Osteocyte (in vitro differentiated cells): ENCODE measurements at places on chromosomes 5 and 9. TPM values are rescaled to one million over a fixed set of nuclear protein-coding genes. Genes with fewer than 3 reads are reported as not detected.

The JAKMIP2 gene
- 1.8 and 2.0 TPM in 2 replicates for total RNA-seq

The FOXI1 gene
- not detected in 2 replicates for total RNA-seq

The TUSC1 gene
- not detected in 2 replicates for total RNA-seq

The PLPPR1 gene
- not detected in 2 replicates for total RNA-seq

The C9 gene
- total RNA-seq, result not detected in 2 replicates

DNA sequence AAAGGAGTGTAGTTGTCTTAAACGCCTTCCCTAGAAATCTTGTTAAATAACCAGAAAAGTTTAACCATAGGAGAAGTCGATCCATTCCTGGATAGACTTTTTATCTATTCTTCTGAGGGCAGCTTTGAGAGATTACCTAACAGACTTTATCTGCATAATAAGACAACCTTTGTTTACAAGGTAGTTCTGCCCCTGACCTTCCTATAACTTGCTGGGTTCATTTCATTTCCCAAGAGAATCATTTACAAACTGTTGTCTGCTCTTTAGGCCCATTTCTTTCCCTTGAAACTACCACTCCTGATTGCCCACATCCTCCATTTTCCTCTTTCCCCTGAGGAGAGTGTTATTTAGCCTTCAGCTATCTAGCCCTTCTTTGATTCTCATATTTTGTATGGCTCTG lies 65.9 kb upstream of the VPS13A start:
- no peak for DNase-seq

- DNase-seq, result no peak
Measured at GRCh38 chr9:72924154-72924790, 28.6 kb downstream of the ALDH1A1 start.

- no peak for DNase-seq
Measured at GRCh38 chr5:174614500-174615135, 109.8 kb upstream of the MSX2 start.

DNA sequence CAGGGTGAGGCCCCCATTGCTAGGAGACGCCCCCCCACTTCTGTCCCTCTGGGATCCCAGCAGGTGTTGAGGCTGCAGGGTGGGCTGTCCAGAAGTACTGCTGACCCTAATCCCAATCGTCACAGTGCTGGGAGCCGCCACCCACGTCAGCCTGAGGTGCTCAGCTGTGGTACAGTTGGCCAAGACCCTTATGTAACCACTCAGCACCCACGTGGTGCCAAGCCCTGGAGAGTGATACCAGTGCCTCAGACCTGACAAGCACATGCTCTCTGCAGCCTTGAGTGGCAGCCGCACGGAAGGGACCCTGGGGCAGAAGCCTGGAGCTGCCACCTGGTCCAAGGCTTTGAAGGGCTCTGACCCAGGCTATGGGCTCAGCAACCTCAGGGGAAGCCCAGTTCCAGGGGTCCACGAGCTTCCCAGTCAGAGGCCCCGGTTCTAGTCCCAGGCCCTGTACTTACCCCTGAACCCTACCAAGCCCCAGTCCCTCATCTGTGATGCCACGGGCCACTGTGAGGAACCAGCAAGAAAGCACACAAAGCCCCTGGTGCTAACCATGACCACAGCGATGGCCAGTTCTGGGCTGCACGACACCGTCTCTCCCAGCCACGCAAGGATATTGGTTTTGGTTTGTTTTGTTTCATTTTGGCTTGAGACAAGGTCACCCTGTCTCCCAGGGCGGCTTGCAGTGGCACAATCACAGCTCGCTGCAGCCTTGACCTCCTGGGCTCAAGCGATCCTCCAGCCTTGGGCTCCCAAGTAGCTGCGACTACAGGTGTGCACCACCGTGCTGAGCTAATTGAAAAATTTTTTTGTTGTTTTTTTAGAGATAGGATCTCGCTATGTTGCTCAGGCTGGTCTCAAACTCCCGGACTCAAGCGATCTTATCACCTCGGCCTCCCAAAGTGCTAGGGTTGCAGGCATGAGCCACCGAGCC lies 50.7 kb downstream of the DBH start:
- no peak for DNase-seq

GRCh38 chr5:151093476-151093889 lies 12.6 kb upstream of the TNIP1 start:
- DNase-seq, result no peak

DNA sequence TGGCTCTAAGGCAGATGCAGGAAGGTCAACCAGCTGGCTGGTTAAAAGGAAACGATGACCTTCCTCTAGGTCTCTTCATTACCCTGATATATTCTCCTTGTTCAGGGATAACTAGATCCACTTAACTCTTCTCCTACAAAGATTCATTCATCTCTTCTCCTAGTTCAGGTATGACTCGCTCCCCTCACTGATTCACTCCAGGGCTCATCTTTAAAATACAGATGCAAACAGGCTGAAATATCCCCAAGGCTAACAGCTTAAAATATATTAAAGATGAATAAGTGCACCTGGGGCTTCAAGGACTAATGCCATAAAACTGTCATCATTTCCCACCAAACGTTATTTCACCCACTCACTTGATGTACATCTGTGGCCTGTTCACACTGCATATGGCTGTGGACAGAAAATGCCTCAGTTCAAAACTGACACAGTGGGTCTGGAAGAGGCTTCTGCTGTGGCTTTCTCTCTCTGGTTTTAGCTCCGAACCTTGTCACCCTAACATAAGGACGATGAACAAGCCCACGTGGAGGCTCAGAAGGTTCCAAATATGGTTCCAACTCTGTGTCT lies 366.9 kb downstream of the DEPDC1B start:
- no peak for DNase-seq

DNA sequence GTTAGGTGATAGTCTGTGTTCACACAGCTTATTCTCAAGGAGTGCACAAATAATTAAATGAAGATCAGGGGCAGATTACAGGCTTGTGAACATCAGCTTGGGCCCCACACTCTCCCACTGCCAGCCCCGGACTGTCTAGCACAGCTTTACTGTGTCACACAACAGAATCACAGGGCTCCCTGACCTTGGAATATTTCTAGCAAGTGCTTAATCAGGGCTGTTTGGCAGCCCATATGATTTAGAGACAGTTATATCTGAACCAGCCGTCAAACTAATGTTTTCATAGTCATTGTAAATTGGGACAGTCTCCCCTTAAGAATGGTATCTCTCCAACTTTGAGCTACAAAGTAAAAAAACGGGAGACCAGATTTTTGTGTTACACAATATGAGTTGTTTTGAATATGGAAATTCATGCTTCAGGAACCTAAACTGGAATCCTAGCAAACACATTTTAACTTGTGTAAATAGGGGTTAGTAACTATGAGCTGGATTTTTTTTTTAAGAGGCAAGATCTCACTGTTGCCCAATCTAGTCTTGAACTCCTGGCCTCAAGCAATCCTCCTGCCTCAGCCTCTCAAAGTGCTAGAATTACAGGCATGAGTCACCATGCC lies 517.6 kb downstream of the BNC2 start:
- DNase-seq, result no peak

- DNase-seq, result no peak
Measured at GRCh38 chr5:52517667-52518066, 270.0 kb upstream of the ITGA1 start.

DNA sequence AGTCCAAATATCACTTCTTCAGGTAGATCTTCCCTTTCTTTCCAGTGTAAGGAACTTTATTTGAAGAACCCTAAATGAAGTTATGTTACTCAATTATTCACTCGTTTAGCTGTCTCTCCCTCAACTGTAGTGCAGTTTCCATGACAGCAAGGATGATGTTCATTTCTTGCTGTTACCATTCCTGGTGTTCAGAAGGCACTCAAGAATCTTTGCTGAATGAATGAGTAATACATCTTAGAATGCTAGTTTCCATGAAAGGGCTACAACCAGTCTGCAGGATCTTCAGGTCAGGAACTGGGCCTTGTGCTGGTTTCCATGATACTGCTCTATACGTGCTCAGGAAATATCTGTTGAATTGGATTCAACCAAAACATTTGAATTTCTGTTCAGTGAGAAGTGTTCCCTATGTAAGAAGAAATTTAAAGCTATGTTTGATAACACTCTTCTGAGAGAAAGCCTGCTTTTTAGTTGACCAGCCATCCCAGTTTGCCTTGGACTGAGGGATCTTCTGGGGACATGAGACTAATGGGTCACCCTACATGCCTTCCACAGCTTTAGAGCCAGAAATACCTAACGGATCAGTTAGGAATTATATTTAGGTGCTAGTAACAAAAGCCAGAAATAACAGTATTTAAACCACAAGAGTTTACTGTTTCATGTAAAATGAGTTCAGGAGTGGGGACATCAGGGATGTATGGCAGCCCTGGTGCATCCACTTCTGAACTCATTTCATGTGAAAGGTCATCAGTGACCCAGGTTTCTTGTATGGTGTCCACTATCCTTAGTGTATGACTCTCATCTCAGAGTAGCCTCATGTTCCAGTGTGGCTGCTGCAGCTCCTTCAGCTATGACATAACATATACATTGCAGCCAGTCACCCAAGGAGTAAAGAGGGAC lies 500.1 kb upstream of the SGCD start:
- no peak for DNase-seq

DNA sequence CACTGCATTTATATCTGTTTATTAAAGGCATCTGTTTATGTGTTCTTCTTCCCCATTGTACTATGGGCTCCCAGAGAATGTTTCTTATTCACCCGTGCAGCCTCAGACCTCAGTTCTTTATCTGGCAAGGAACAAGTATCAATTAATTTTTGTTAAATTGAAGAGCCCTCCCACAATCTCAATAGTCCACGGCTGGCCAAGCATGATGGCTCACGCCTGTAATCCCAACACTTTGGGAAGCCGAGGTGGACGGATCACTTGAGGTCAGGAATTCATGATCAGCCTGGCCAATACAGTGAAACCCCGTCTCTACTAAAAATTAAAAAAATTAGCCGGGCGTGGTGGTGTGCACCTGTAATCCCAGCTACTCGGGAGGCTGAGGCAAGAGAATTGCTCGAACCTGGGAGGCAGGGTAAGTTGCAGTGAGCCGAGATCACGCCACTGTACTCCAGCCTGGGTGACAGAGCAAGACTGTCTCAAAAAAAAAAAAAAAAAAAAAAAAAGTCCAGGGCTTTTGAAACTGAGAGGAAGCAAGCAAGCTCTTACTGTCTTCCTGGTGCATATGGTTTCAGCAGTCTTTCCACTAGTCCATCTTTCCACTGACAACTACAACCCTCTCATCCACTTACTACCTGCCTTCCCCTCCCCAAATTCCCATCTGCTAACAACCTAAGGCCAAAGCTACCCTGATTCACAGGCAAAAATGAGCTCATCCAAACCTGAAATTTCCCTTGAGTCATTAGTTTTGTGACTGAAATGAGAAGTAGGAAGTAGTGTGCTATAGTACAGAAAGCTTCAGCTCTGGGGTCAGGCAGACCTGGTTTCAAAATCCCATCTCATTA lies 2.3 kb upstream of the HK3 start:
- no peak for DNase-seq

- no peak for DNase-seq
Measured at GRCh38 chr5:109053995-109054417, 306.3 kb downstream of the FER start.

GRCh38 chr5:115179394-115180164 lies 9.9 kb upstream of the TRIM36 start:
- DNase-seq, result no peak

DNA sequence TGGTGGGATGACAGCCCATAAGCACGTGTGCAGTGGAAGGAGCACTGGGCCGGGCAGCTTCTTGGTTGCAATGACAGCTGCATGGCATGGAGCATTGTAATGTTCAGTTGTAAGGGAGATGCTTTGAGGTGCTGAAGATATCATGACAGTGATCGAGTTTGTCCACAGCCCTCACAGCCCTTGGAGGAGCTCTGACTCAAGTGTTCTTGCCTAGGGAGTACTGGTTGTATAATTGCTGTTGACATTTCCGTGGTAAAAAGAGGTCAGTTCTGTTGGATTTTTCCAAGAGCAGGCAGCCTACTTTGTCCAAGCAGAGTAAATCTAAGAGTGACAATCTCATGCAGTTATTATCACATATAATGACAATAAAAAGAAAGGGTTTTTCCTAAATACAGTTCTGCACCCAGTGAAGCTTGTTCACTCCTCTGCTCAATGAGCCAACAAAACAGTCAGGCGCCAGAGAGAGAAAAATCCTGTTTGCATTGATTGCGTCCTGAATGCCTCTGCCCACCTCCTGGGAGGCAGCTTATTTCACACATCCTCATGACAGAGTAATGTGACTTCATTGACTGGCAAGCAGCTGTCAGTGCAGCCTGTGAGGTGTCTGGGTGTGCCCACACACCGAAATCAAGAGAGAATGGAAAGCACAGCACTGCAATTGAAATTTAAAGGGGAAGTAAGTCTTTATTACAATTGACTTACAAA lies 248.0 kb downstream of the NTRK2 start:
- DNase-seq, result no peak

DNA sequence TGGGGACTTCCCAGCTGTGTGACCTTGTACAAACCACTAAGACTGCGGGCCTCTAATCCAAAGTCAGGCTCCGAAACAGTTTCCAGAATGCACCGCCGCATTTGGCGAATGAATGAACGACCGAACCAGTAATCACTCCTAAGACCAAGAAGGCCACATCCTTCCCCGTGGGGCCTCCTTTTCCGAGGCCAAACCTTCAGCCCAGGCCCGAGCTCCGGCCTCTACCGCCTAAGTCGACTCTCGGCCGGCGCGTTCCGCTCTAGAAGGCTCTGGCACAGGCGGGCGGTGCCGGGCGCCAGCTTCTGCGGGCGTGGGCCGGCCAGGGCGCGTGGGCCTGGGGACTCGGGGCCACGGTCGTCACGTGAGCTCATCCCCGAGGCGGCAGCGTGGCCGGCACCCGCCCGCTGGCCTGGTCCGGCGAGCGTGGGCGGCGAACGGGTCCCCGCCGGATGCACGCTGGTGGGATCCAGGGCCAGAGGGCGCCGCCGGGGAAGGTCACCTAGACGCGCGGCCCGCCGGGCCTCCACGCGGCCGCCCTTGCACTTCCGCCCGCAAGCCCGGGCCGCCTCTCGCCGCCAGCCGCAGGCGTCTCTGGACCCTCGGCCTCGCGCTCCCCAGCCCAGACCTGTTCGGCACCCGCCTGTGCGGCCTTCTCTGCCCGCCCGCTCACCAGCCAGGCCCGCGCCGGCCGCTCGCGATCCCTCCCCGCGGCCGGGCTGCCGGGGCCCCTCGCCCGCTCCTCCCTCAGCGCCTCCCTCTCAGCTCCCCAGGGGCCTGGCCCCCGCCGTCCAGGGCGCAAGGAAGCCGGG lies 754 bp downstream of the VDAC1 start:
- peak; percentile 85 for DNase-seq

- DNase-seq, result no peak
Measured at GRCh38 chr9:105076729-105077128, 148.8 kb upstream of the ABCA1 start.

DNA sequence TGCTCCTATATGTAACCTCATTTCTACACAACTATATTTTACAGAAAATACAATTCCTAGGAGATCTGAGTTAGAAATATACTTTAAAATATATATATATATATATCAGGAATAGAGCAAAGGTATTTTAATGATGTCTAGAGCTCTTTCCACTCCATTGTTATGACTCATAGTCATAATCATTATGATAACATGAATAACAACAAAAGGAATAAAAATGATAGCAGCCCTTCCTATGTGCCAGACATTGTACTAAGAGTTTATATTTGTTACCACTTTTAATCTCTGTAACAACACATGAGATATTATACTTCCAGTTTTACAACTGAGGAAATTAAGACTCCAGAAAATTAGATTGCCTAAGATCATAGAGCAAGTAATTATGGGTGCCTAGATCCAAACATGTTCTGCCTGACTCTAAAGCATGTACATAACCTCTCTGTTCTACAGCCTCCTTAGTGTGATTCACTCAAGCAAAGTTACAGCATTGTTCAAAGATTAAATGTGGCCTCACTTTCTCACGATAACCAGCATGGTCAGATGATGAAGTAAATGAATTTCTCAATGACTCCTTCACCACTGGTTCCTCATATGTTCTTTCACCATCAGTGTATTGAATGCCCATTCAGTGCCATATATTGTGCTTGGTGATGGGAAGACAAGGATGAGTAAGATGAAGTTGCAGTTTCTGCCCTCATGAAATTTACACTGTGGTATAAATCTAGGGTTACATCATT lies 452.1 kb downstream of the EFNA5 start:
- DNase-seq, result no peak
